ENCODE measurements at places on chromosomes 4 and X.

- no peak for DNase-seq
These were observed 347.8 kb downstream of the ANK2 start for GRCh38 chr4:113397114-113397701.

GRCh38 chr4:106565727-106566126, 197.1 kb upstream of the GIMD1 start:
- DNase-seq, result no peak

DNA sequence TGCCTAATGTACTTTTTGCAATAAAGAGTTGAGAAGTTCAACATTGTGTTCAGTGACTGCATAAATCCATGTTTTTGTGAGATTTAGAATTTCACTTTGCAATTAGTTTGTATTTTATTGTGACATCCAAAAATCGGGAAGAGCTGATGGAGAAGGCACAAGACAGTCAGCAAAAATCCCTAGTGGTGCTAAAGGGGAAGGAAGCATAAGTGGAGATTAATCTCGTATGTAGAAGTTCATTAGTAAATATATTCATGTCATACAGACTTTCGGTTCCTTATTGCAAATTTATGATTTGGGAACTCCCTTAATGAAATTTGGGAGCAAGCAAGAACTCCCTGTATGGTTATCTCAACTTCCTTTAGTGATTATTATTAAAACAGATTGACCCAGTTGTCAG, 57.8 kb upstream of the SLC39A8 start:
- no peak for DNase-seq

GRCh38 chr4:178329226-178329872, 887.1 kb upstream of the AGA start:
- DNase-seq, result no peak

DNA sequence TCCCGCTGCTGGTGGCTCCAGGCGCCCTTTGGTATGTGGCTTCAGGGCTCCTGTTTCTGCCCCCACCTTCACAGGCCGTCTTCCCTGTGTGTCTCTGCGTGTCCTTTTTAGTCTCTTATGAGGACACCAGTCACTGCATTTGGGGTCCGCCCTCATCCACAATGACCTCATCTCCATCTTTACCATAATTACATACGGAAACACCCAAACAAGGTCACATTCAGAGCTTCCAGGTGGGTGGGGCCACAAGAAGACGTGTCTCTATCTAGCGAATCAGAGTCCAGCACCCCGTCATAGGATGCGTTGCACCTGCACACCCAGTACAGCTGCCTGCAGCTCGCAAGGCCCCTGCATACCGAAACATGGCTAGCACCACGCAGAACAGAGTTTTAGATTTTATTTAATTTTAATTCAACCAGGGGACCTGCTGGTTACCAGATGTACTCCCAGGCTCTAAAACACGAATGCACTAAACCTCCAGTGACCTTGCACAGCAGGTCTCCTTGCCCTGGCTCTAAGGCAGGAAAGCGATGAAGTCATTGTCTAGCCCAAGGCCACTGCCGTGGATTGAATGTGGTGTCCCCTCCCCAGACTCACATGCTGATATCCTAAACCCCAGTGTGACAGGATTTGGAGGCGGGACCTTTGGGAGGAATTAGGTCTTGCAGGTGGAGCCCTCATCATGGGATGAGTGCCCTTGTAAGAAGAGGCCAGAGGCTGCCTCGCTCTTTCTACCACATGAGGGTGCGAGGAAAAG, 30.3 kb downstream of the ABLIM2 start:
- no peak for DNase-seq

All from stimulated activated CD8-positive, alpha-beta memory T cell treated with anti-CD3 and anti-CD28 coated beads, Interleukin-4, amount 100 ng/mL, for 1 hour (primary cell).